ENCODE measurements at places on chromosomes 2 and 18.

GRCh38 chr2:232481322-232482140 is 6.1 kb downstream of the ECEL1 start:
- no peak for DNase-seq

DNA sequence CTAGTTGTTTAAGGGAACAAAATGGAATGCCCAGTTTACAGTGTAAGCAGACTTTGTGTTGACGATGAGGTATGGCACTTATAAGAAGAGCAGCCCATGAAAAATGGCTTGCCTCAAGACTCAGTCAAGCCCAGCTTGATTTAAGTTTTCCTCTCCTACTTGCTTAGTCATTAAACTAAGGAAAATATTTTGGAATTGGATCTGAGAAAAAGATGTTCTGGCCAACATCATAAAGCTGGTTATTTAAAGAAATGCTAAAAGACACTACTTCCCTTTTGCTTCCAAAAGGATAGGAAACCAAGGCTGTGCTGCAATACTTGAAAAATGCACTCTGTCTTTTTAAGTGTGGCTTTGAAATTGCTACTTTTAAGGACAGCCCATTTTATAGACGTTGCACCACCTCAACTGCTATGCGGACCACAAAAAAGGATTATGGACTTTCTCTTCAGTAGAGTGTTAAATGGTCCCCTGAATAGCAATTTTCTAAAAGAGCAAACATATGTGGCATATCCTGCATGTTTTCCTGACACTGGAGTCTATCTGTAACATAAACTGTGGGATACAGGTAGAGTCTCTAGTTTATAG is 32.1 kb downstream of the CCDC141 start:
- no peak for DNase-seq

DNA sequence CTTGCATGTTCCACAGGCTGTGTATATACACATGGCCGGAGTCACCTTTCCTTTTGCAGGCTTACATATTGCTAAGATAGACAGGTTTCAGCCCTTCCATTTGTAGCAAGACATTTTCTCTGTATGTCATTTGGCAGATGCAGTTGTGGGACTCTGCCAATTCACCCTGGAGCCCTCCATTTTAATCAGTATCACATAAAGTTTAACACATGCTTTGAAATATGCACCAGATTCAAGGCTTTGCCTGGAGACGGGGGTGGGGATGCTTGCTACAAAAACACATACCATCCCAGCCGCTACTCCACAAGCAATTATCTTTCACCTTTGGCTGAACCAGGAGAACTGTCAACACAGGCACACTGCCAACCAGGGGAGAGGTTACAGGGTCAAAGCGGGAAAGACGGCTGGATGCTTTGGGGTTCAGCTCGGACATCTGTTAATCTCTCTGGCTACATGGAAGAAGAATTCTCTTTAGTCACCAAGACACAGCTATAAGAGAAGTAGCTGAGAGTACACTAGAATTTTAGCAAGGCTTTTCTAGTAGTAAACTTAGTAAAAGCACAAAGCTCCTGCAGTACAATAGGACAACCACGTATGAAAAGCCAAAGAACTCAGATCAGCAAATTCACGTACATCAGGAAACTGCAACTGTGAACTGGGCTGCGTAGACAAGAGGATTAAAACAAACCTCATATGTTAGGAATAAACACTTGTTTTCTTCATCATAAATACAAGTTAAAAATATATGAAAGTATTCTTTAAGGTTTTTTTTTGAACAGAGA is 130.9 kb downstream of the EXOC6B start:
- DNase-seq, result peak; percentile 79

- no peak for DNase-seq
These were observed 243.5 kb downstream of the CDH7 start for GRCh38 chr18:65994302-65994701.

GRCh38 chr2:20660506-20661420 is 6.2 kb upstream of the GDF7 start:
- no peak for DNase-seq

GRCh38 chr2:226796840-226797288 is 2.8 kb downstream of the IRS1 start:
- no peak for DNase-seq

GRCh38 chr2:108399479-108399878 is 21.7 kb downstream of the SULT1C4 start:
- DNase-seq, result no peak

DNA sequence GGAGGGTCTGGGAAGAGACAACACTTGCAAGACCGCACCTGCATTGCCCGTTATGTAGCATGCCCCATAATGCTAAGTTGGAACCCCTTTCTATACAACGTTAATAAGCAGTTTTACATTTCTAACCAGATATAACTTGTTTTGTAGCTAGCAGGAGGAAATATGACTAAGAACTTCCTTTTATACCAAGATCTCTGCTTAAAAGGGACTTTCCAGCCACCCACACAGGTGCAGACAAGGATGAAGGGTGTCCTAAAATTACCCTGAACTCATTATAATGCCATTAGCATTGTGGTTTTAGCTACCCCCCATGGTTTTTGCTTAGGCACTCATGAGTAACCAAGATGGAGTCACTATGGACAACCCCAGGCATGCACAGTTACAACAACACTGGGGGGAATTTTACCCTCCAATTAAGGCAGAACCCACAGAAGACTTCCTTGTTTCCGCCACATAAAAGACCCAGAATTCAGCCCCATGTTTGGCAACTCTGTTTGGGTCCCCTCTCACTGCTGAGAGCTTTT is 362.8 kb downstream of the CBLN2 start:
- no peak for DNase-seq

GRCh38 chr2:15943378-15944280 is 3.3 kb downstream of the MYCN start:
- DNase-seq, result no peak

DNA sequence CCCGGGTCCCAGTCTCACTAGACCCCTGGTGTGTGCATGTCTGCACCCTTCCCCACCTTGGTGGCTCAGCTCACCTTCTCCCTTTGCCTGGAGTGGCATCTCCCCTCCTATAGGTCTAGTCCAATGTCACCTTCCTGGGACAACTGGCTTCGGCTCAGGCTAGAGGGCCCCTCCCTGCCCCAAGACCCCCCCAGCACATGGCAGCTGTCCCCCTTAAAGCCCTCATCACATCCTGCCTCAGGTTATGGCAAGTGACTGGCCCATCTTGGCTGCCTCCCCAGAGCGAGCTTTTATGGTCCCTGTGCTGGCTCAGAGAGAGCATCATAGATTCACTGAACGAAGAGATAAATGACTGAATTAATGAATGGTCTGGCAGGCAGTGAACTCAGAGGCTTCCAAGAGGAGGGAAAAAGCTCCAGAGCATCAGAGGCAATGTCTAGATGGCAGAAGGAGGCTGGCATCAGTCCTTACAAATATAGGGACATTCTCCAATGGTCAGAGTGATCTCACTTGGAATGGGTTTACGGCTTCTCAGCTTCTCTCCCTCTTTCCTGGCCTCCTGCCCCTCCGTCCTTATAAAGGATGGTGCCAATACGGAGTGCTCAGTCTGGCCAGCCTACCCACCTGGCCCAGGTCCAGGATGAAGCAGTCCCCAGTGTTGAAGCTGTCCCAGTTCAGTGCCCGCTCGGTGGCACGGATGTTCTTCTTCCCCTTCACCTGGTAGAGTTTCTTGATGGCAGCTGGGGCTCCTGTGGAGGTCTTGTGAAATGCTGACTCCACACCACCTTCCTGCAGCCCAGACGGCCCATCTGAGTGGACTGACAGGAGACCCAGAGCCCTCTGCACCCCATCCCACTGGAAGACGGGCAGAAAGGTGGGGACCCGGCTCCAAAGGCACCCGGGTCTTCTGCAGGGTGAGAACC is 9.4 kb downstream of the CAPG start:
- DNase-seq, result peak; percentile 32

GRCh38 chr2:176405477-176405876 is 136.2 kb downstream of the MTX2 start:
- DNase-seq, result no peak

- no peak for DNase-seq
These were observed 90.9 kb downstream of the CAPN13 start for GRCh38 chr2:30716123-30716900.
